Activated CD4-positive, alpha-beta T cell treated with anti-CD3 and anti-CD28 coated beads for 36 hours (primary cell): ENCODE measurements at places on chromosomes 5 and 9. TPM values are rescaled to one million over a fixed set of nuclear protein-coding genes. Genes with fewer than 3 reads are reported as not detected.

SV2C gene
- total RNA-seq = 0.02 TPM

CDX1 gene
- total RNA-seq = not detected

JAKMIP2 gene
- 3.4 TPM for total RNA-seq

SURF1 gene
- total RNA-seq = 17.4 TPM

LHX2 gene
- not detected for total RNA-seq

PCDHGA4 gene
- 0.11 TPM for total RNA-seq

GFPT2 gene
- total RNA-seq = 0.16 TPM

GRCh38 chr5:38979535-38979934 lies 94.7 kb downstream of the RICTOR start:
- DNase-seq = no peak

GRCh38 chr5:11854936-11855335 lies 49.3 kb downstream of the CTNND2 start:
- DNase-seq = no peak

DNA sequence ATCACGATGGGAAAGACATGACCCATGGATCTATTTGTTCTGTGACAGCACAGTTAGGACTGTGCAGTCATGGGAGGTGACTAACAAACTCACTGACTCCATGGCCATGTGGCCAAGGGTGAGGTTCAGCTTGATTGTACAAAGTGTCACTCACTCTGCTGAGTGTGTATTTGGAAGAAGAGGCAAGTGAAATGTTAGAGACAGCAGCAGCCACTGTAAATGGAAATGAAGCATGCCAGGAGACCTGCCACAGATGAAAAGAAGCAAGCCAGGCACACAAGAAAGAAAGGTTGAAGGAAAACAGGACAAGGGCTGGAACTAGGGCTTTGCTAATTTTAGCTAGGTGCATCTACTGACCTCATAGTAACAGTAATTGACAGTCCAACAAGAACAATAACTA lies 42.7 kb upstream of the PALM2AKAP2 start:
- DNase-seq = no peak

GRCh38 chr9:113026200-113026599 lies 14.2 kb upstream of the ZNF883 start:
- DNase-seq = no peak

- DNase-seq = no peak
Measured at GRCh38 chr5:112121258-112121657, 297.8 kb downstream of the EPB41L4A start.

- peak; percentile 76 for DNase-seq
Measured at GRCh38 chr9:114898741-114899140, 31.6 kb downstream of the TNFSF8 start.

- peak; percentile 78 for DNase-seq
Measured at GRCh38 chr5:79025054-79025472, 40.0 kb upstream of the ARSB start.

DNA sequence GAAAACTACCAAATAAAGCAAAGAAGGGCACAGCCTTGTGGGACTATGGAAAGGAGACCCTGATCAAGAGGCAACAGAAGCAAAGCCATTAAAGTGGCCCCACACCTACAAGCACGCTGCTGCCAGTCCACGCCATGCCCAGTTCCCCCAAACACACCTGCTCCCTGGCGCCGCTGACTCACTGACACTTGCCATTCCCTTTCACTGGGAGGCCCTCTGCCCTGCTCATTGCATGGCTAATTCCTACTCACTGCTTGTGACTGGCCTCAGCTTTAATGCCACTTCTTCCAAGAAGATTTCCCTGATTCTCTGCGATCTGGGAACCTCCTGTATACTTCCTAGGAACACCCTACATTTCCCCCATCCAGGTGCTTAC lies 71.2 kb upstream of the TAF1L start:
- no peak for DNase-seq

GRCh38 chr9:107606149-107606790 lies 116.7 kb upstream of the KLF4 start:
- no peak for DNase-seq

DNA sequence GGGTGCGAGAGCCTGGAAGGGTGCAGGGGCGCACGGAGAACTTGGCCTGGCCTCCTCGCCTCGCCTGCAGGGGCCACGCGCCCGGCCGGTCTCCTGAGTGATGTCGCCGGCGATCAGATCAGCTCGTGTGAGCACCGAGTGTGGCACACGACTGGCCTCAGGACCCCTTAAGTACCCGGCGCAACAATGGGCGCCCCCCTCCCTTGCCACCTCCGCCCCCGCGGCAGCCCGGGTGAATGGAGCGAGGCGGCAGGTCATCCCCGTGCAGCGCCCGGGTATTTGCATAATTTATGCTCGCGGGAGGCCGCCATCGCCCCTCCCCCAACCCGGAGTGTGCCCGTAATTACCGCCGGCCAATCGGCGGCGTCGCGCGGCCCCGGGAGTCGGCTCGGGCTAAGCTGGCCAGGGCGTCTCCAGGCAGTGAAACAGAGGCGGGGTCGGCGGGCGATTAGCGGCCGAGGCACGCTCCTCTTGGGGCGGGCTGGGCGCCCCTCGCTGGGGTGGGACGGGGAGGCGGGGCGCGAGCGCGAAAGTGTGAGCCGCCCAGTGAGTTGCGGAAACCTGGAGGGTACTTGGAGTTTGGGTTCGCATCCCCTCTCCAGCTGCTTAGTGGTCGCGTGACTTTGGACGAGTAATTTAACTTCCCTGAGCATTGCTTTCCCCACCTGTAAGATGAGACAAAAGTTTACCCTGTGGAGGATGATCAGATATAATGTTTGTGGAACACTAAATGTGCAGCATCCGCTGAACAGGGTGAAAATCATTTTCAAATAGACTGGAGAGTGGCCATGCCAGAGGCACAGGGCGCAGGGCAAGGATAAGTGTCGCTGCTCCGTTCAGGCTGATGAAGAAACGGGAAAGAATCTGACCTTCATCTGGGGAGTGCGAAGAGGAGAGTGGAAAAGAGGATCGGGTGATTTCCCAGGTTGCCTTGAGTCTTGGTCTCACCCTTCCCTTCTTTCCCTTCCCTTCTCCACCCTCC lies at the start of gene NEUROG1:
NEUROG1 (minus strand) TSS at position 145 of the 982 bp plus-strand sequence. CDS start 274 bp downstream, outside the sequence.
- DNase-seq = peak; percentile 16

DNA sequence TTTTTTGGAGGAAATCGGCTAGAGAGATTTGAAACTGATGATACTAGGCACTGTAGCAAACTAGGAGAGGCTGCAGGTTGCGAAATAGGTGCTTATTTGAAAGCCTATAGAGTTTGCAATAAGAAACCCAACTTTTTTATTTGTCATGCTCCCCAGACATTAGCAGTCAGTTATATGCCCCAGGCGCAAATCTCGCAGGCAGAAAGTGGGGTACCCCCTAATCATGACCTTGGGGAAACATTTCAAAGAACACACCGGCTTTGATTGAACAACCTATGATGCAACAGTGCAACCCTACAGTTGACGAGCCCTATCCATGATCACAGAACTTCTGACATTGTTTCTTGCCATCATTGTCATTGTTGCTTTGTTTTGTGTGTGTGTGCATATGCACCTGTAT lies 510.5 kb downstream of the RAB3C start:
- DNase-seq = no peak

DNA sequence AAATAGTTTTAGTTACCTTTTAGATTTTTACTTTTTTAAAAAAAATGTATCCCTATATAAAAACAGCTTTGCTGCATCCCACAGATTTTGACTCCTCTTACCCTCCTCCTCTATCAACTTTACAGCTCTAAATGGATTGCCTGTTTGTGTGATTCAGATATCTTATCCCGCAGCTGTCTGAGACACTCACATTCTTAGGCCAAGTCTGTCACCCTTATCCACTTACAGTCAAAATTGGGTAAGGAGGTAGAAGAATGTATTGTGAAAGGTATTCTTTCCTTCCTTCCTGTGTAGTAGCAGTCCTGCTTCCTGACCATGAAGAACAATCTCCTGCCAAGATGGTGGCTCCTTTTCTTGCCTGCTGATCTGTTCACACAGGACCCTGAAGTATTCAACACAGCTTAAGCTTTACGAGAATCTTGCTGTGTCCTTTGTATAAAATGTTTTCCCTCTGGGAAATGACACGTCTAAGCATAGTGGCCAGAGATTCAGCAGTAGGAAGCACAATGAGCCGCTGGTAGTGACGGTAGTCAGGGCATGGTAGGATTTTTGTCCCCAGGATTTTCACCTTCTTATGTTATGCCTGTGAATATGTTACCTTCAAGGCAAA lies 67.7 kb upstream of the ST8SIA4 start:
- DNase-seq = no peak

DNA sequence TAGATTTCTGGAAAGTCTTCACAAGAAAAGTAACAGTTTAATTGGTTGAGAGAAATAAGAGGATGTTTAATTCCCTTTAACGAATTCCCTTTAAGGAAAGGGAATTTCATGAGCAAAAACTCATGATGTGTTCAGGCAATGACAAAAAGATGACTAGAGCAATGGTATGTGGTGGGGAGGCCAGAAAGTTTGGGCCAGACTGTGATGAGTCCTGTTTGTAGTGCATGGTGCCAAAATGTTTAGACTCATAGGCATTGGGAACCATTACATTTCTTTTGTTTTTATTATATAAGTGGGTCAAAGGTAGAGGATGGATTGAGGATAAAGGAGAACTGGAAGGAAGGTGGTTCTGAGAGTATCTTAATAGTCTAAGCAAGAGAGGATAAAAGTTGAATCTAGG lies 10.9 kb downstream of the CNTRL start:
- DNase-seq = no peak
